ENCODE measurements at places on chromosomes 11 and 22.
A peak's percentile ranks its signal among the peaks of the same experiment; 100 is the strongest.

- DNase-seq: no peak
These were observed 29.6 kb downstream of the PRDM10 start for GRCh38 chr11:129973068-129973467.

DNA sequence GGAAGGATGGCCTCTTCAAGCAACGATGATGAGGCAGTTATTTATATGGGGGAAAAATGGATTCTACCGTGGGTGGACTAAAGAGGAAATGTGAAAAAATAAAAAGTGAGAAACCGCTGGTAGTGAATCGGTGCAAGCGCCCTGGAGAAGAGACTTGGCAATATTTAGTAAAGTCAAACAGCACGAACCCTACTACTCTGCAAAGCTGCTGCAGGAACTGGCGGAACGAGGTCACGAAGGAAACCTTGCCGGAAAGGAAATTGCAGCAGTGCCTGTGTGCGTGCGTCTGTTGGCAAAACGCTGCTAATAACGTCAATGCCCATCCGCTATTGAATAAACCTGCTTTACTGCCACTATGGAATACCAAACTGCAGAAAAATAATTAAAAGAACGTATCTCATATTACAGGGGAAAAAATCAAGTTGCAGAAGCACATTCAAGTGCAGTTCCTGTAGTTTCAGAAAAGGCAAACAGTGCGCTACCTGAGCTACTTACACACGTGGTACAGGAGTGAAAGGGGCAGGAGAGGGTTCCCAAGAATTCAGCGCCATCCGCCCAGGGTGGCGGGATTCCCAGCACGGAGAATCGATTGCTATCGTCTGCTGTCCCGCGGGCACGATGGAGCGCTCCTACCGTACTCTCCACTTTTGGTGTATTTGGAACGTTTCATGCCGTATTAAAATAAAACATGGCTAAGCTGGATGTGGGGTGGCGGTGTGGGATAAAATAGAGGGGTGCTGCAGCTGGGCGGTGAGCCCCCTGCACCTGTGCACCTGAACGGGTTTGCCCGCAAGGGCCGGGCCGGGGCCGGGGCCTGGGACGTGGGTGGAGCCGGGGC, 585 bp upstream of the NADSYN1 start:
- peak; percentile 23 for DNase-seq

GRCh38 chr11:22656130-22656529, 10.3 kb upstream of the GAS2 start:
- no peak for DNase-seq

- no peak for DNase-seq
These were observed 24.4 kb downstream of the SGSM1 start for GRCh38 chr22:24830205-24830979.

DNA sequence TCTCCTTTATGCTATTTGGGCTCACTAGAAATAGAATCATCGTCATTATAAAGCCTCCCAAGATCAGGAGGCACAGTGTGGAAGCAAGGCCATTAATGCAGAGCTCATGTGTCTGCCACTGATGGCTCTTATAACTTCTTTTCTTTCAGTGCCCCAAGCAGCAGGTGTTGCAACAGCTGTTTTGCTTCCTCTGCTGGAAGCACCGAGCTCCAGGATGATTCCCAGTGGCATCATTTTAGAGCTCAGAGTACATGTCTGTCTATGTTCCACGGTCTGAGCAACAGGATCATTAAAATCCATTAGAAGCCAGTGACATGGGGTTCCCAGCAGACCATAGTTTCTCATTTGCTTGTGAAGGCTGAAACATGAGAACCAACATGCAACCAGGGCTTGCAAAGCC, 803.0 kb upstream of the FAT3 start:
- DNase-seq: no peak

GRCh38 chr11:106238704-106239360, 161.4 kb downstream of the AASDHPPT start:
- DNase-seq: no peak

DNA sequence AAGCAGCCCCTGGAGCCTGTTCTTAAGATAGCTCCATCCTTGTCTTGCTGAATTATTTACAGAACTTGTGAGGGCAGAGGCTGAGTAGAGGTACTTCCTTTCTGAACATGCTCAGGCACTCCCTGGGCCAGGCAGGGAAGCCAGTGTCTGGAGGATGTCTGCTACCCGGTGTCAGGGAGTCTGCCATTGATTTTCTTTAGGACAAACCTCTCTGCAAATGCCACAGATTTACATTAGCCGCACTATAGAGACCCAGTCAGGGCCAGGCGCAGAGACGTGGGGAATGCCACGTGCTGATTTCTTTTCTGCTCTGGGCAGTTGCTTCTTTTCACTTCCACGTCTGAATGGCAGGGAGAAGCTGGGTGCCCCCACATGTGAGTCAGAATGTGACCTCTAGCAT, 585.5 kb downstream of the NTM start:
- DNase-seq: no peak

GRCh38 chr11:131977854-131978253, 607.4 kb downstream of the NTM start:
- no peak for DNase-seq

GRCh38 chr11:20048246-20048645, 112.0 kb downstream of the DBX1 start:
- DNase-seq: no peak

GRCh38 chr22:19873138-19873959, 18.7 kb upstream of the GNB1L start:
- DNase-seq: no peak

GRCh38 chr11:133149698-133150097, 382.6 kb downstream of the OPCML start:
- no peak for DNase-seq

DNA sequence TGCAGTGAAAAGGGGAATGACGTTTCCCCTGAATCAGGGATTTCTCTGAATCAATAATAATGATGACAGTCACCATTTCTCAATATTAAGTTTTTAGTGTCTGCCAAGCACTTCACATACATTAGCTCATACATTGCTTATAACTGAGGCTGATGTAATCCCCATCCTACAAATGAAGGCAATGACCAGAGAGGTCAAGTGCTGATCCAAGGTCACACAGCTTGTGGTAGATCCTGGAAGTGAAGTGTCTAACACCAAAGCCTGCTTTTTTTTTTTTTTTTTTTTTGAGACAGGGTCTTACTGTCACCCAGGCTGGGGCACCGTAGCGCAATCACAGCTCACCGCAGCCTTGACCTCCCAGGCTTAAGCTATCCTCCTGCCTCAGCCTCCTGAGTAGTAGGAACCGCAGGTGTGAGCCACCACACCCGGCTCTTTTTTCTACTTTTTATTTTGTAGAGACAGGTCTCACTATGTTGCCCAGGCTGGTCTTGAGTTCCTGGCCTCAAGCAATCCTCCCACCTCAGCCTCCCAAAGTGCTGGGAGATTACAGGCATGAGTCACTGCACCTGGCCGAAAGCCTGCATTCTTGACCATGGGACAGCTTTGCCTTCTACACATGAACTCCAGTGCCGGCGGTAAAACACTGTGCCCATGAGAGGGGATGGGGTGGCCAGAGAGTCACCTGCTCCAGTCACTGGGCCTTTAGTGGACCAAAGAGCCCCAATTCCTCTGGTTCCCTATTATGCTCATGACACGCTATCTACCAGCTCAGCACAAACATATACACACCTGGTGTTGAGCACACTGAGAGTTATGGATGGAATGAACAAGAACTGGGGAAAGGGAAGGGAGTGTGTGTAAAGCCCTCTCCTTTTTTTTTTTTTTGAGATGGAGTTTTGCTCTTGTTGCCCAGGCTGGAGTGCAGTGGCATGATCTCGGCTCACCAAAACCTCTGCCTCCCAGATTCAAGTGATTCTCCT, 17.4 kb downstream of the ARHGAP1 start:
- no peak for DNase-seq

DNA sequence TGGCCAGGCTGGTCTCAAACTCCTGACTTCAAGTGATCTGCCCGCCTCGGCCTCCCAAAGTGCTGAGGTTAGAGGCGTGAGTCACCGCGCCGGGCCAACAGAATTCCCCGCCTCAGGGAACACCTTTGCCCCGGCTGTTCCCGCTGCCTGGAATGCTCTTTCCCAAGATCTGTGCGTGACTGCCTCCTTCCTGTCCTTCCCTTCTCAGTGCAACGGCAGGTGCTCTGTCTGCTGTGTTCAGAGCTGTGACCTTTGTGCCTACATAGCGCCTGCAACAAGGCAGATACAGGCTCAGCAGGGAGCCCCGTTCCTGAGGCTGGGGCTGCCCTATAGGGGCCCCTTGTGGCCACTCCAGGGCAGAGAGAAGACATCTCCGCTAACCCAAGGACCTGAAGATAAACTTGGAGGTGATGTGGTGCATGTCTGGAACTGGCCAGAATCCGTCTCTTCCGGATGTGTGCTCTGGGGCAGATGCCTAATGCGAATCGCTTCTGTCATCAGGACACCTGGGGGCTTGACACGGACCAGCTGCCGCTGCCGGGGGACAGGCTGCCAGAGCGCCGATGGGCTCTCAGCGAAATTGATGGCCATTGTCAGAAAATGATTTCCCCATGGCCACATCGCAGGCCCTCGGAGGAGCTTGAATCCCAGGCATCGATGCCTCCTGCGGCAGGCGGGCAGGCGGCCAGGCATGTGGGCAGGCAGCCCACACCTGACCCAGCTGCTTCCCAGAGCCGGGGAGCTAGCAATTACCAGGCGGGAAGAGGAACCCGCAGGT, 43.5 kb upstream of the TCF20 start:
- DNase-seq: no peak

Measured in stimulated activated CD8-positive, alpha-beta memory T cell treated with anti-CD3 and anti-CD28 coated beads, Interleukin-7, amount 100 ng/mL, for 1 hour (primary cell).